ENCODE measurements at places on chromosomes 7 and 10. TPM values are rescaled to one million over a fixed set of nuclear protein-coding genes. Genes with fewer than 3 reads are reported as not detected.

WNT8B gene
- total RNA-seq: not detected

CRTAC1 gene
- not detected for total RNA-seq

PARP12 gene
- 6.9 TPM for total RNA-seq

FEZF1 gene
- total RNA-seq: not detected

RELN gene
- 19.4 TPM for total RNA-seq

BUD31 gene
- 72.6 TPM for total RNA-seq

PLPP4 gene
- 0.28 TPM for total RNA-seq

GALNT11 gene
- total RNA-seq: 24.4 TPM

CRYGN gene
- not detected for total RNA-seq

AGFG2 gene
- 3.0 TPM for total RNA-seq

FBXW4 gene
- total RNA-seq: 31.7 TPM

LRRC4 gene
- 0.56 TPM for total RNA-seq

NCAPG2 gene
- 31.7 TPM for total RNA-seq

PLAC9 gene
- 1.6 TPM for total RNA-seq

GNG11 gene
- 6.1 TPM for total RNA-seq

ZMIZ1 gene
- 6.6 TPM for total RNA-seq

SLC16A9 gene
- total RNA-seq: 0.18 TPM

DBF4 gene
- total RNA-seq: 20.3 TPM

NKX2-3 gene
- total RNA-seq: not detected

POM121C gene
- total RNA-seq: 7.8 TPM

PNLIPRP2 gene
- total RNA-seq: not detected

GPC2 gene
- total RNA-seq: 1.4 TPM

USP54 gene
- 7.9 TPM for total RNA-seq

AQP1 gene
- total RNA-seq: 0.18 TPM

ANKRD1 gene
- 10.8 TPM for total RNA-seq

CH25H gene
- total RNA-seq: not detected

SFTPA1 gene
- total RNA-seq: not detected

PDE1C gene
- 61.5 TPM for total RNA-seq

TDRD1 gene
- not detected for total RNA-seq

ZNF467 gene
- not detected for total RNA-seq

NRCAM gene
- 0.83 TPM for total RNA-seq

MACC1 gene
- total RNA-seq: under 0.01 TPM

GNAT3 gene
- not detected for total RNA-seq

Measured in IMR-90 (cell line).